Stimulated activated CD8-positive, alpha-beta memory T cell treated with anti-CD3 and anti-CD28 coated beads, Interleukin-4, amount 100 ng/mL, for 24 hours (primary cell): ENCODE measurements at places on chromosomes 3 and 15.

DNA sequence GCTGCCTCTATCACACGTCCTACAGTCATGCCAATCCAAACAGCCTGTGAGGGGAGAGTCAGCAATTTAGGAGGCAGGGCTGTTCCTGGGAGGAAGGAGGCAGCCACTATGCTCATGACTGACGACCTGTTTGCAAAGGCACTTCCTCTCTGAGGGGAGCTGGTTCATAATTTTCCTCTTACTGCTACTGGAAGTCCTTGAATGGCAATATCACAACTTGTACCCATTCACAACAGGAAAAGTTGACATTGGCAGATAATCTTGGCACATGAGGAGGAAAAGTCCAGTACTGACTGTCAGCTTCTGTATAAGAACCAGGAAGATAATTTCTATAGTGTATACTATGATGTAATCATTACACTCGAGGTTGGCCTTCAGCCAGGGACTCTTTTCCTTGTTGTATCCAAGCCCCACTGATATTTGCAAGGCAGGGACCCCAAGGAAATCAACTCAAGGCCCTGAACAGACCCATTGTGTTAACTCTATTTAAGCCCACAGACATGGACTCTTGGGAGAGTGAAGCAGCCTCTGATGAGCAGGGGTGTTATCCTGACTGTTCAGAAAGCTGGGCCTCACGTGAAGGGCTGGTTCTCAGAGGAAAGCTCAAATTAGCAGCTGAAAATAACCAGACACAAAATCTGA is 267.3 kb upstream of the ADAMTS9 start:
- no peak for DNase-seq

DNA sequence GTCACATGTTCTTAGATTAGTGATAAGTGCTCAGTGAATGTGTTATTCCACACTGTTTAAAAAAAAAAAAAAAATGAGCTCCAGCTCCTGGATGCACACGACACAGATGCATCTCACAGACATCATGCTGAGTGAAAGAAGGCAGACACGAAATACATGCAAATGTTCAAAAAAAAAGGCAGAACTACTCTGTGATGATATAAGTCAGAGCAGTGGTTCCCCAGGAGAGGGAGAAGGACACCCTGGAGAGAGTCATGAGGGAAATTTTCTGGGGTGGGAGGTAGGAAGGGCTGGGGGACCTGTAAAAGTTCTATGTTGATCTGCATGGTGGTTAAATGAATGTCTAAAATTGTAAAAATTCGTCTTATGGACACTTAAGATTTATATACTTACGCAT is 4.3 kb downstream of the CSRNP1 start:
- no peak for DNase-seq

- DNase-seq: no peak
Observed at GRCh38 chr3:86984271-86984670, 6.7 kb downstream of the VGLL3 start.

DNA sequence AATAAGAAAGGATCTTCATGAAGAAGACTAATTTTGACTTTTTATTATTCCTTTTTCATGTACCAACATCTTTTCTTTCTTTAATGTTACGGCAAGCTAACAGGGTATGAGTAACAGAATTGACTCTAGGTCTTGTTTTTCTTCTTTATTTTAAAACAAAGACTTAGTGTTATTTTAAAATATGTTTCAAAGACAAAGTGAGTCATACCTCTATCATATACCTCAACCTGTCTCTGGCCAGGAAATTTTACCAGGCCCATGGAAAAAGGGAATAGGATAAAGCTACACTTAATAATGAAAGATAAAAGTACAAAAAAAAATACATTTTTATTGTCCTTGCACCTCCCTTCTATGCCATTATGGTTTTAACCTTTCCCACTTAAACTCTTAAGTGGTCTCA is 57.4 kb downstream of the ZNF148 start:
- no peak for DNase-seq

DNA sequence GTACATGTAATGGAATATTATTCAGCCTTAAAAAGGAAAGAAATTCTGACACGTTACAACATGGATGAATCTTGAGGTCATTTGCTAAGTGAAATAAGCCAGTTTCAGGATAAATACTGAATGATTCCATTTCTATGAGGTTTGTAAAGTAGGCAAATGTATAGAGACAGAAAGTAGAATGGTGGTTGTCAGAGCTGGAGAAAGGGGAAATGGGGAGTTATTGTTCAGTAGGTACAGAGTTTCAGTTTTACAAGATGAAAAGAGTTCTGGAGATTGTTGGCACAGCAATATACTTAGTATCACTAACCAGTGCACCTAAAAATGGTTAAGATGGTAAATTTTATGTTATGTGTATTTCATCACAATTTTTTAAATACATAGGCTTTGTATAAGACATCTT is 60.6 kb downstream of the USP8 start:
- DNase-seq: no peak

GRCh38 chr3:38549082-38549481 is 52.9 kb downstream of the EXOG start:
- DNase-seq: no peak

DNA sequence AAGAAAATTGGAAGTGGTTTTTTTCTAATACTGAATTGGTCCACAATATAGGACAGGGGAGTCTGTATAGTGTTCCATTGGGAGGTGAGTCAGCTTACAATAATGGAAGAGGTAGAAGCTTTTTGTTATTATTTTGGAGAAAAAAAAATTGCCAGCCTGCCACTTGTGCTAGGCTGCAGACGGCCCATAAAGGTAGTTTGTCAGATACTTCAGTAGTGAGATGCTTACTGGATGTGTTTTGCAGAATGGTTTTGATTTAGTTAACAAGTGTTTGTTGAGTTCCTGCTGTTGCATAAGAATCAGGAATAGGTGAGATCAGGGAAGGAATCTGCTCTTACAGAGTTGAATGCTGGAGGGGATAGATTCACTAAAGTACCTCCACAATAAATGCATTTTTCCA is 1.0 kb downstream of the DTWD1 start:
- no peak for DNase-seq

- DNase-seq: no peak
Observed at GRCh38 chr3:195169011-195169649, 101.8 kb downstream of the XXYLT1 start.

- DNase-seq: no peak
Observed at GRCh38 chr3:102979682-102980354, 545.0 kb downstream of the ZPLD1 start.

GRCh38 chr3:160106905-160107861 is 118.0 kb upstream of the C3orf80 start:
- DNase-seq: no peak

- DNase-seq: no peak
Observed at GRCh38 chr3:160091441-160091840, 102.8 kb downstream of the IL12A start.

DNA sequence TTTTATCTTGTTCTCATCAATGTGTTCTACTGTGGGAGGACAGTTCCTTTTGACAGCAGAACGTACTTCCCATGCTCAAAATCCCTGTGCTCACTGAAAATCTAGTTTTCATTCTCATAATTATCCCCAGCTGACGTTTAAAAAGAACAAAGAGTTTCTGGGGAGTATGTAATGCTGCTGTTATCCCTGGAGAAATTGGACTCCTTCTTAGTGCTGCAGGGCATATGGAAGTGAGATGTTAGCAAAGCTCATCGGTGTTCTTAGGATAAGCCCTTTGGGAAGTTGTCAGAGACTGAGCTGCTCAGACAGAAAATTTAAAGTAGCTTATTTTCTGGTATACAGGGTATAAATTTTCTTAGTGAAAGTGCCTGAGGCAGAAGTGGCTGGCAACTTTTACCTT is 66.5 kb downstream of the CDAN1 start:
- DNase-seq: no peak

DNA sequence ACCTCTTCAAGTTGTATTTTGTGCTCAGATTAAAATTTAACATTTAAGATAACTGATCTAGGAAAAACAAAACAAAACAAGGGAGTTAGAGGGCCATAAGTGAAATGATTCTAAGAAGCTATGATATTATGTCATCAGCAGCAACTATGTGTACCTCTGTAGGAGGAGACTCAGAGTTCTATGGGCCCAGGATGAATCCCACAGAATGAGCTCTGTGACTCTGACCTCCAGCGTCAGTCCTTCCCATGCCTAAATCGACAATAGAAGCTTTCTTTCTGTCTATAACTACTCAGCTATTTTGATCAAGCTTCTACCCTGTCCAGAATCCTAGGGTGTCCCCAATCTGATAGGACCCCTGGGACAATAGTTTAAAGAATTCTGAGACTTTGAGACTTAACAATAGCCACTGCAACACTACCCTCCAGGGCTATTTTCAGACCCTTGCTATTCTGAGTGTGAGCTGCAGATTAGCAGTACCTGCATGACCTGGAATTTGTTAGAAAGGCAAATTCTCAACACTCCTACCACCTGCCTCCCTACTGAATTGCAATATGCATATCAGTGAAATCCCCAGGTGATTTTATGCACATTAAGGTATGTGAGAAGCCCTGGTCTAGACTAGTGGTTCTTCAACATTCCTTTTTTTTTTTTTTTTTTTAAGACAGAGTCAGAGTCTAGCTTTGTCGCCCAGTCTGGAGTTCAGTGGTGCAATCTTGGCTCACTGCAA is 66.7 kb downstream of the ARHGAP31 start:
- no peak for DNase-seq

GRCh38 chr3:124075753-124076152 is 83.8 kb upstream of the ROPN1 start:
- no peak for DNase-seq

DNA sequence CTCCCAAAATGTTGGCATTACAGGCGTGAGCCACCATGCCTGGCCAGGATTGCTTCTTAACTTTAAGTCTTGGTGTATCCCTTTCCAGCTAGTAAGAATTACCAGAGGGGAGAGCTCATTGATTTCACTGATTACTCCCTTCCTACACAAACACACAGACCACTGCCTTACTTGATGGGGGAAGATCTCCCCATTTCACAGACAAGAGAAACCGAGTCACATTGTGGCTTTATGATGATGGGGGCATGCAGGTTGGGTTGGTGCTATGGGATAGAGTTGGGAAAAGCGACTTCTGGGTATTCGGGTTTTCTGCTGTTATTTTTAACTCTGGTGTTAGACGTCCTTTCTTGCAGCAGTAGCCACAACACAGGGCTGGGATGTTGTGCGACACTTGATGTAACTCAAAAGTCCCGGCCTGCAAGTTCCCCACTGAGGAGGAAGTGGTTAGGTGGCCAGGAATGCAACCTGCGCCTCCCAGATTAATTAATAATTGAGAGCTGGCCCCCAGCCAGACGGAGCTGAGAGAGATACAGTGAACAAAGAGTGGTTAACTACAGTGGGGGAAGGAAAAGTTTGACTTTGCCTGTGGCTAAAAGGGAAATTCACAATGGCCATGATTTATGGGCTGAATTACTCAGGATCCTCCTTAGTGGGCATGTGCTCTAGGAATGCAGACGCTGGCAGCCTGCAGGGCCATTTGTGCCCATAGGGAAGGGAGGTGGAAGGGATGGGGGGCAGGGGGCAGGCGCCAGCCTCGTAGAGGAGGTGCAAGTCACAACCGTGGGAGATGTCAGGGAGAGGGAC is 63.6 kb downstream of the SMAD6 start:
- DNase-seq: no peak

DNA sequence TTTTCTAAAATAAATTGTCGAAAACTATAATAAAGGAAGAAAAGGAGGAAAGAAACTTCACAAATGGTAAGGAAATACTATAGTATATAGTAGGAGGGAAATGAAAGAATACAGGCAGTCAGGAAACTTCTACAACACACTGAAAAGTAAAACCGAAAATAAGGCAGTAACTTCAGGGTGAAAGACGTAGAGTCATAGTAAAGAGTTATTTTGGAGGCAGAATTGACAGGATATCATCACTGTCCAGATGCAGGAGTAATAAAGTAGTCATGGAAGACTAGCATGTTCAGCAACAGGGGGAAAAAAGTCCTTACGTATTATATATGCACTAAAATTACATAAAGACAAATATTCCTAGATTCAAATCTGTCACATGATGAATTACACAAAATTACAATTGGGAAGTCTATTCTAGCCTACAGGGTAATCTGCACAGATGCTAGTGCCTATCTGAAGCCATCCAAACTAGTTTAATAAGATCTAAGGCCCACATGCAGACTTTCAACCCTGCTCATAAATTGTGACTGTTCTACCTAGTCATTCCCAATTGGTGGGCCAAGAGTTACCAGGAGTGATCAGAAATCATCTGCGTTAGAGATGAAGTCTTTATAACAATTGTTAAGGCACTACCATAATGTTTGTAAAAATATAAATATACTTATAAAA is 14.0 kb downstream of the VPS13C start:
- no peak for DNase-seq

DNA sequence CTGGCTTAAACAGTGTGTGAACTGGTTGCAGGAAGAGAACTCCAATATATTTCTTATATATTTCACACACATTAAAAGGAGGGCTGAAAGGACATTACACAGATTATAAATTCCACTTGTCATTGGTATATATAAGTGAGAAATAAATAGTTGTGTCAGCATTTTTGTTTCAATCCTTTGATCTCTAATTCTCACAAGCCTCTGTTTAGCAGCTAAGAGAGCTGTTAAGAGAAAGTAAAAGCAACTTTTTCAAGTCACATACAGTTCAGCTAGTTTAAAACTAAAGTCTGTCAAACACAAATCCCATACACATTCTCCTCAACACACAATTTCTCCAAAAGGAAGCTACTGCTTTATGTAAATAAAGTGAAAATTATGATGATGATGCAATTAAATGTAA is 70.5 kb upstream of the CCDC39 start:
- DNase-seq: no peak

DNA sequence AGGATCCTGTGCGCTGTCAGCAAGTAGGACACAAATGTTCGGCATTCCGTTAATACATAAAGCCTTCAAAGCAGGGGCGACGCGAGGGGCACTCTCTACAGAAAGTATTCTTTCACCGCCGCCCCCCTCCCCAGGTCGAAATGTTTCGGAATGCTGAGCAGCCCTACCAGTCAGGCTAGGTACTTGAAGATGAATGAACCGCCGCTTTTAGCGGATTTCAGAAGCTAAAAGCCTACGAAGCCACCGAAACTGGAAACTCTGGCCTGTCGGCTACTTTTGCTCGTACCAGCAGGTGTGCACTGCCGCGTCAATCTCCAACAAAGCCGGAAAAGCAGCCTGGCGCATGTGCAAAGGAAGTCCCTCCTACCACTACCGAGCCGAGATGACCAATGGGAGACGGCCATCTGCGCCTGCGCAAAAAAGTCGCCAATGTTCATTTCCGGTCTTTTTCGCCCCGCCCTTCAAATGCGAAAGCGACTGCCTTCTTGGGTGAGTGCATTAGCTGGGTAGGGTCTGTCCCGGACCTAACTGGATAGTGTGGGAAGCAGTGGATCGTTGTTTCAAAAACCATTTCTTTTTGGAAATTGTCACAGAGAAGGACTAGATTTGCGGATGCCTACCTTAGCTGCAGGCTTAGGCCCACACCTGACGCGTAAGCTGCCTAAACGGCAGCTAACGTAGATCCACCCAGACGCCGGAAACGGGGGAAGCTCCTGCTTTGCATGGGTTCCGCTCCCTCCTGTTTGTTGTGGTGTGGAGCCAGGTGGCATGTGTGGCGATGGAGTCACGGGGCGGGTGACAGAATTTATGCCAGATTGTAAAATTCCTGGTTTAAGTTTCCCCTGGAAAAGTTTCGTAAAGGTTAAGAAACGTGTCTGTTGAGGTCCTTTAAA is at the start of gene WDR5B:
Gene WDR5B (minus strand): TSS at position 301 of the 893 bp plus-strand sequence. CDS start 534 bp downstream, outside the sequence.
- DNase-seq: peak; percentile 97
